ENCODE measurements at places on chromosomes 13 and 19. TPM values are rescaled to one million over a fixed set of nuclear protein-coding genes. Genes with fewer than 3 reads are reported as not detected.

GRCh38 chr19:14477418-14478112 is 2.4 kb upstream of the PTGER1 start:
- DNase-seq = no peak

- no peak for DNase-seq
These were observed 76.7 kb upstream of the ZNF43 start for GRCh38 chr19:21912654-21913053.

DNA sequence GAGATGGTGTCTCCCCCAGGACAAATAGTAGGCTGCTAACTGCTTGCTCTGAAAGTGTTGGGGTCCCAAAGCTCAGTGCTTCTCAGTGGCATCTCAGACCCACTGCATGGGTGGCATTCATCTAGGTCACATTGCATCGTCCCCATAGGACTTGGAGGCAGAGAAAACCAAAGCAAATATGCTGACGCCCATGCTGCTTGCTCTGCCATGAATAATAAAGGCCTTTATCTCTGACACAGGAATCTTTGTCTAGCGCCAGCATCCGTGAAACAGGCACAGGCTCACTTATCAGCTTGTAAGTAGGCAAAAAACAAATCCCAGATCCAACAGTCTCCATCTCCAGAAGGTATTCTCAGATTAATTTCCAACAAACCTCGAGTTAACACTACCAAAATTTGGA is 18.9 kb upstream of the IPO5 start:
- no peak for DNase-seq

GRCh38 chr13:28753208-28753892 is 34.6 kb upstream of the SLC46A3 start:
- DNase-seq = no peak

CLEC17A gene
- not detected for total RNA-seq

ARHGEF18 gene
- 130 TPM for total RNA-seq

EPS8L1 gene
- total RNA-seq = 4.1 TPM

All from naive thymus-derived CD4-positive, alpha-beta T cell (primary cell).